Gastroesophageal sphincter (tissue), 4 donors: ENCODE measurements at places on chromosomes 4 and X. TPM values are rescaled to one million over a fixed set of nuclear protein-coding genes. Genes with fewer than 3 reads are reported as not detected.

DNA sequence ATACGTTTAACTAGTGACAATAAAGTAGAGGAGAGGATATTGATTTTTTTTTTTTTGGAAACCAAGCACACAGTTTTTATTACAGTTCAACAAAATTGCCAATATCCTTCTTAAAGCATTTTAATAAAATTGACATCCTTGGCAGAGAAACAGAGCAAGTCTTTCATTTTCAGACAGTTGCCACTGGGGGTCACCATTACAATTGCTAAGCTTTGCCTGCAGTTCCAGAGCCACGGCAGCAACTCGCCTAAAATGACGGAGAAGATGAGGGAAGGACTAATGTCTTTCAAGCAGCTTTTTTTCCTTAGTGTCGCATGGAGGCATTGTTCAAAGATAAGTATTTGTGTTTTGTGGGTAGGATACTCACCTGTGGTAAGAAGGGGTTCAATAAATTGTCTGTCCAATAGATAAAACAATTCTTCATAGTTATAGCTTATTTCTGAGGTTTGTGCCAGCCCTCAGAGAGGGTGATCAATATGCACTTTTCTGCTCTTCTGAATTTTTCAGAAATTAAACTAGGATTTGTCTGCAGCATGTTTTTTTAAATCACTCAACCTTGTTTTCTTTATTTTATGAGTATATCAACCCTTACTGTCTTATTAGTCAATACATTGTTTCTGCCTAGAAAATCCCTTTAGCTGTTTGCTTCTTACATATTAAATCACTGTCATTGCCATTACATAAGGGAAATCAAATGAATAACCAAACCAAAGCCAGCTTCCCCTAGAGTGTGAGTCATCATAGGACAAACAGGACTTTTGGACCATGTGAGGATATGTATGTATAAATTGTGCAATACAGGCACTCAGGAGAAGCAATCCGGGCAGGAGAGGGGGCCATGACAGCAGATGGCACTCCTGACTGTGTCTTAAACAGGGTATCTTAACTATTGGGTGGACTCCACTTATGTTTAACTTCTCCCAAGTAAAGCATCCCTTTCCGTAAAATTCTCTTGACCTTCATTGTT, 508.1 kb upstream of the ARX start:
- no peaks in the 10 kb centered on the region for H3K4me1 ChIP-seq
- no peak overlapping the region for H3K4me3 ChIP-seq
- H3K36me3 ChIP-seq = no peaks in the 10 kb centered on the region
- no peaks in the 10 kb centered on the region for H3K27me3 ChIP-seq
- no peak for ATAC-seq

The RAB39B gene
- 0.40 TPM for total RNA-seq

DNA sequence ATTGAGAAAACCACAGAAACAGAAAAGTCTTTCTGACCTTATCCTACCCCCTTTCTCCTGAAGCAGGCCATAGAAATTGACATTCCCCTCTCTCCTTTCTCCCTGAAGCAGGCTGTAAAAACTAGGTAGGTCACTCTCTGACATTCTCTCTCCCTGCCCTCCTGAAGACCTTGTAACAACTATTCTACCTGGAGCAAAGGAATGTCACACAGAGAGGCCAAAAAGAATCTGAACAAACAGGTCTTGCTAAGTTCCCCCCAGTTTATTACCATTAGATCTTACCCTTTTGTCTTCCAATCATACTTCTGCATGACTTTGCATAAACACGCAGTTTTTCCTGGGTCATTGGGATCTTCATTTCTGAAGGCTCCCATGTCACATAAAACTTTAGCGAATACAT, 198.3 kb upstream of the GYPA start:
- H3K4me1 ChIP-seq = no peaks in the 10 kb centered on the region
- no peaks in the 10 kb centered on the region for H3K36me3 ChIP-seq
- H3K27ac ChIP-seq = no peak overlapping the region
- H3K27me3 ChIP-seq = no peaks in the 10 kb centered on the region
- no peak overlapping the region for H3K4me3 ChIP-seq
- ATAC-seq = no peak

- H3K4me3 ChIP-seq = no peak overlapping the region
- no peak overlapping the region for H3K27ac ChIP-seq
- ATAC-seq = no peak
- H3K27me3 ChIP-seq = no peaks in the 10 kb centered on the region
- no peaks in the 10 kb centered on the region for H3K4me1 ChIP-seq
Measured at GRCh38 chr4:159937595-159937994, 834.7 kb downstream of the RAPGEF2 start.

The MOSPD2 gene
- total RNA-seq = 8.8 TPM

DNA sequence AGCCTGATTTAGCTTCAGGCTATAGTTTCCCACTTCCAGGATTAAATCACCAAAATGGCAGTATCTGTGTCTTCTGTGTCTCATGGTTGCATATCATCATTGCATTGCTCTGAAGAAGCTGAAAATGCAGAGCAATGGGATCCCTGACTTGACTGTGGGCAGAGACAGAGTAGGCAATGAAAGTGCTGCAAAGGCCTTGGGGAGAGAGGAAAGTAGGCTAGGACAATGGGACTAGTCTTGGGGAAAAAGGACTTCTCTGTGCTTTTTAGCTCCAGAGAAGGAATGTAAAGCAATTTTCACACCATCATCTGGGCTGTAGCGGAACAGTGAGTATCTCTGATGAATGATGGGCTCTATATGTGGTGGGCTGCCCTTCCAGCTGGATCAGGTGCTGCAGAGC, 202.5 kb downstream of the LDB2 start:
- ATAC-seq = no peak
- peaks cover 7% of the 10 kb centered on the region for H3K4me1 ChIP-seq
- H3K27me3 ChIP-seq = no peaks in the 10 kb centered on the region

GRCh38 chr4:179894066-179894778, 2349.0 kb upstream of the TENM3 start:
- H3K36me3 ChIP-seq = no peaks in the 10 kb centered on the region
- no peak for ATAC-seq
- no peaks in the 10 kb centered on the region for H3K4me1 ChIP-seq
- no peak overlapping the region for H3K4me3 ChIP-seq
- H3K27ac ChIP-seq = no peak overlapping the region

GRCh38 chr4:34953145-34953799, 1291.0 kb downstream of the ARAP2 start:
- no peak overlapping the region for H3K4me3 ChIP-seq
- H3K27ac ChIP-seq = no peak overlapping the region

The RPS6KA6 gene
- total RNA-seq = 2.8 TPM

The PLAC8 gene
- 32.0 TPM for total RNA-seq

- peaks cover 62% of the 10 kb centered on the region for H3K4me1 ChIP-seq
- no peak for ATAC-seq
Measured at GRCh38 chr4:41140410-41140809, 73.9 kb downstream of the APBB2 start.

DNA sequence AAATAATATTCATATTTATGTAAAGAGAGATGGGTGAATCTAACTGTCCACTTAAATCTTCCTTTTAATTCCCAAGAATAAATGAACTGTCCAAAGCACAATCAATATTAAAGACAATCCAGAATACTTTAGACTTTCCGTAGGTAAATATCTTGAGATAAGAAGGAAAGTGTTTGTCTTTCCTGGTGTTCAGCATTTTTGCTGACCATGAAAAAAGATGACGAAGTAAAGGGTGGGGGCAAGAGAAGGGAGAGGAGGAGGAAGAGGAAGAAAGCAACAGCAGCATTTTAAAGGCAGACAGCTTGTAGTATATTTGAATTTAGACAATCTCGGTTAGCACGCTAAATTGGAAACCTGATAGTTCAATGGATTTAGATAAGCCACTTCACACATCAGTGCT, 498.2 kb downstream of the KCNIP4 start:
- H3K4me3 ChIP-seq = no peak overlapping the region
- ATAC-seq = no peak
- no peak overlapping the region for H3K27ac ChIP-seq
- no peaks in the 10 kb centered on the region for H3K4me1 ChIP-seq
- H3K27me3 ChIP-seq = no peaks in the 10 kb centered on the region

- H3K27ac ChIP-seq = no peak overlapping the region
- H3K4me1 ChIP-seq = no peaks in the 10 kb centered on the region
- no peak overlapping the region for H3K4me3 ChIP-seq
- ATAC-seq = no peak
Measured at GRCh38 chr4:18981234-18981615, 959.7 kb upstream of the LCORL start.

- ATAC-seq = no peak
- no peaks in the 10 kb centered on the region for H3K4me1 ChIP-seq
- no peak overlapping the region for H3K4me3 ChIP-seq
- no peaks in the 10 kb centered on the region for H3K27me3 ChIP-seq
- H3K27ac ChIP-seq = no peak overlapping the region
- H3K36me3 ChIP-seq = no peaks in the 10 kb centered on the region
Measured at GRCh38 chr4:132530861-132531260, 618.2 kb upstream of the PCDH10 start.

The PRDM8 gene
- 43.6 TPM for total RNA-seq

DNA sequence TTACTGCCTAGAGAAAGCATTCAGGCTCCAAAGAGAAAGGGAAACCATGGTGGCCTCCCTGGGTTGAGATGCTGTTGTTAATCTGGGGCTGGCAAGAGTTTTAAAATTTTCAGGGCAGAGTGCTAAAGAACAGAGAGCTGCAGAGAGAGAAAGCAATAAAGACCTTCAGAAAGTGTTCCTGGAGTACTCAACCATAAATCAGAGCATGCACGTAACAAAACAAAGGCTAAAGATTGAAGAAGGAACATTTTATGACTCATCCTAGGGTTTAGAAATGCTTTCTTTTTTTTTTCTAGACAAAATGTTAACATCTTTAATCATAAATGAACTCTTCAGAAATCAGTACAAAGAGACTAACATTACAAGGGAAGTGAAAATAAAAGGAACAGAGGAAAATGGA, 562.3 kb upstream of the NDST4 start:
- no peak overlapping the region for H3K27ac ChIP-seq
- H3K4me3 ChIP-seq = no peak overlapping the region
- no peaks in the 10 kb centered on the region for H3K36me3 ChIP-seq
- no peak for ATAC-seq
- H3K27me3 ChIP-seq = no peaks in the 10 kb centered on the region
- H3K4me1 ChIP-seq = no peaks in the 10 kb centered on the region

The SPANXN1 gene
- total RNA-seq = not detected

GRCh38 chr4:106208481-106209460, 107.2 kb downstream of the TBCK start:
- H3K27me3 ChIP-seq = no peaks in the 10 kb centered on the region
- no peak overlapping the region for H3K4me3 ChIP-seq
- peaks cover 10% of the 10 kb centered on the region for H3K36me3 ChIP-seq
- no peak for ATAC-seq
- H3K27ac ChIP-seq = no peak overlapping the region
- H3K4me1 ChIP-seq = no peaks in the 10 kb centered on the region

The UGT2B17 gene
- total RNA-seq = not detected

DNA sequence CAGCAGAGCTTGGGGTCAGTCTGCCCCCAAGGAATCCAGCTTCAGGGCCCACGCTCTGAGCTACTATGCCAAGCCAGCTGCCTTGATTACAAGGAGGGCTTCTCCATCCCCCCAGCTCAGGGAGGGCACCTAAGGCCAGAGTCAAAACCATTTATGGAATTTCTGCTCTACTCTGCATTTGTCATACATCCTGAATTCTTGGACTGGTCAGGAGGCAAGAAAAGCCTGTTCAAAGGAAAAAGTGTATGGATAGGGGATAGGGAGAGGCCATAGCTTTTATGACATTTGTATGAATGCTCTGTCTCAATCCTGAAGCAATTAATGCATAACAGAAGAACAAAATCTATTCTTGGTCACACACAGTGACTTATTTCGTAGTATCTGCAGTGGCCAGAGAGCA, 32.2 kb downstream of the EDNRA start:
- no peaks in the 10 kb centered on the region for H3K36me3 ChIP-seq
- H3K27me3 ChIP-seq = no peaks in the 10 kb centered on the region
- H3K4me3 ChIP-seq = no peak overlapping the region
- ATAC-seq = no peak

GRCh38 chr4:186144198-186144945, 39.9 kb downstream of the FAM149A start:
- H3K4me3 ChIP-seq = peak overlapping the region; percentile 51
- no peaks in the 10 kb centered on the region for H3K4me1 ChIP-seq
- ATAC-seq = peak; percentile 84
- H3K36me3 ChIP-seq = no peaks in the 10 kb centered on the region
- peak overlapping the region; percentile 90 for H3K27ac ChIP-seq

- no peaks in the 10 kb centered on the region for H3K27me3 ChIP-seq
- H3K4me3 ChIP-seq = no peak overlapping the region
- H3K36me3 ChIP-seq = no peaks in the 10 kb centered on the region
- no peak for ATAC-seq
- H3K27ac ChIP-seq = no peak overlapping the region
- H3K4me1 ChIP-seq = no peaks in the 10 kb centered on the region
Measured at GRCh38 chrX:87975365-87975764, 457.8 kb downstream of the KLHL4 start.

DNA sequence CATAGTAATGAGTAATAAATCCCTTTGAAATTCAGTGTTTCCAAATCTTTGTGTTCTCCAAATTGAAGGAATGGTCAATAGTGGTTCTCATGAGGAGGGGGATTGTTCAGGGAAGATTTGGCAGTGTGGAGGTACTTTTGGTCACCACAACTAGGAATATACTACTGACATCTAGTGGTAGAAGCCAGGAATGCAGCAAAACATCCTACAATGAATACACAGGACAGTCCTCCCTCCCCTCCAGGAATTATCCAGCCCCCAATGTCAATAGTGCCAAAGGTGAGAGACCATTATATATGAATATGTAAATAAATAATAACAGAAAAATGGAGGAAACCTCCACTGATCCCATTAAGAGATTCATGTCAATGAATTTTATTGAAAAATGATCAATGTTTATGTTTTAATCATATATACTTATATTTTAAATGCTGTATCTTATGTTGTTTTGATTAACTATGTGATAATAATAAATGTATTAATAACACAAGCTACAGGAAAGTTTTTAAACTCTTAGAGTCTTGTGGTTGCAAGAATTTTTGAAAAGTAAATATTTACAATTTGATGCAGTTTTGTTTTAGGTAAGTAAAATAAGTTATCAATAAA, 14.4 kb upstream of the FAM9A start:
- H3K4me3 ChIP-seq = no peak overlapping the region
- no peaks in the 10 kb centered on the region for H3K27me3 ChIP-seq
- no peak for ATAC-seq
- H3K4me1 ChIP-seq = no peaks in the 10 kb centered on the region

The KLHL34 gene
- 0.67 TPM for total RNA-seq

The SPANXA2 gene
- total RNA-seq = not detected

The SYTL4 gene
- 33.6 TPM for total RNA-seq

DNA sequence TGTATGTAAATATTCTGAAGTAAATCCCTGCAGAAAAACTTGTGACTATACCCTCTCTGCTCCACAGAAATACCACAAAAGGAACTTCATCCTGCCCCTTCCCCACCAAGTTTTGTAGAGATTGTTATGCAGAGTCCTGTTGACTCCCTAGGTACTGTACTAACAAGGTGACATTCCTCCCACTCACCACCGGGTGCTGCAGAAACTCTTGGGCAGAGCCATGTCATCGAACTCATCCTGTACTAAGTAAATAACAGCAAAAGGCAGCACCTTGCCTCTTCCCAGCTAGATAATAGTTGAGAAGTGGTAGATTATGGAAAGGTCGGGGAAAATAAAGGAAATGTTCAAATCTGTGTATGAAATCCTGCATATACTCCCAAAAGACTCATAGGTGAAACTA, 233.3 kb downstream of the STPG2 start:
- H3K27ac ChIP-seq = no peak overlapping the region
- H3K4me3 ChIP-seq = no peak overlapping the region
- H3K27me3 ChIP-seq = no peaks in the 10 kb centered on the region
- no peaks in the 10 kb centered on the region for H3K4me1 ChIP-seq
- H3K36me3 ChIP-seq = no peaks in the 10 kb centered on the region

The KLB gene
- total RNA-seq = not detected

- H3K4me3 ChIP-seq = no peak within 1 kb of the TSS
- no peaks in the 10 kb centered on the region for H3K36me3 ChIP-seq
- peak; percentile 83 for ATAC-seq
- H3K4me1 ChIP-seq = no peaks in the 10 kb centered on the region
Measured at GRCh38 chr4:145679991-145680455, at the start of gene C4orf51. C4orf51 (plus strand) TSS chr4:145680146; CDS start chr4:145680204, 58 bp downstream.
